Renal cortex interstitium (tissue), 15 donors: ENCODE measurements at places on chromosomes 7 and 10.

DNA sequence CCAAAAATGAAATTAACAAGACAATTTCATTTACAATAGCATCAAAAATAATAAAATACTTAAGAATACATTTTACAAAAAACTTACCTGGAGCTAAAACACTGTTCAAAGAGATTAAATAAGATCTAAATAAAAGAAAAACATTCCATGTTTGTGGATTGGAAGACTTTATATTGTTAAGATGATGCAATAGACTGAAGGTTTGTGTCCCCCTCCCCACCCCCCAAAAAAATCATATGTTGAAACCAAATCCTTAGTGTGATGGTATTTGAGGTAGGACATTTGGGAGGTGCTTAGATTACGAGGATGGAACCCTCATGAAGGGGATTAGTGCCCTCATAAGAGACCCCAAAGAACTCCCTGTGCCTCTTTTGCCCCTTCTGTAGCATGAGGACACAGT is 117.6 kb downstream of the ZNF467 start:
- DNase-seq, result no peak

DNA sequence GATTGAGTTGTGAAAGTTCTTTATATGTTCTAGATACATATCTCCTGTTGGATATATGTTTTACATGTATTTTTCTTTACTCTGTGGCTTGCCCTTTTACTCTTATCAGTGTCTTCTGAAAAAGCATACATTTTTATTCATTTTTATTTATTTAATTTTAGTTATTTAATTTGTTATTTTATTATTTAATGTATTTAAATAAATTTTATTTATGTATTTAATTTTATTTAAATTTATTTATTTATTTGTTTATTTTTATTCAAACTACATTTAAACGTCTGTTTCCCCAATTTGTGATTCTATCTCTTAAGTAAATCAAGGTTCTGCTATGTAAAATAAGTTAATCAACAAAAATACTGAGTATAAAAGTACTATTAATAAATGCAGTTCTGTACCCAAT is 279.1 kb upstream of the AKR1E2 start:
- DNase-seq, result no peak

DNA sequence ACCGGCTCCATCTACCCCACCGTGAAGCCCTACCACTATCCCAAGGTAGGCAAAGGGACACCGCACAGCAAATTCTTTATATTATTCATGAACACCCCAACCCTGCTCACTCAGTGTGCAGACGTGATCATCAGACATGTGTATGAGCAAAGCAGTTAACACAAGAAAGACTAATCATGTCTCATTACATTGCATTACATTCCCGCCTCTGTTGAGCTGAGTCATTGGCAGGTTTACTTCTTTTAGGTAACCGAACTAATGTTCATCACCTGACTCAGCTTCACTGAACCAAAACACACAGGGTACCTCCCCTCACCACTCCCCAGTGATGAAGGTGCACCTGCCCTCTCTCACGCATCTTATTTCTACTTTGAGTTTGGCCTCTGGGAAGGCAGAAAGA is 233.4 kb downstream of the PAXIP1 start:
- no peak for DNase-seq

DNA sequence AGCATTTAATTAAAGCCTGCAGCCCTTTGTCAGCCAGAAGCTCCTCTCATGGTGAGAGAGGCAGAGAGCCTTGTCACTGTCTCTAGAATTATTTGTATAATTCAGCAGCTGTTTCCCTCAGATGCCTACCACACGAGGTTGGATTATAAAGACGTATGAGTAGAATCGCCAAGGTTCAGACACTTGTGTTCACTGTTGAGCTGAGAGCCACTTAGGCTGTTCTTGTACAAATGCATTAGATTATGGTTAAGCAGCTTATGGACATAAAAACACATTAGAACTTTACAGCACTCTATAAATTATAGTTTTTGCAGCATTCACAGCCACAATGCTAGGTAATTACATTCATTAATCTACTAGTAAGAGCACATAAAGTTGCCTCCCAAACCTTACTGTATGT is 282.6 kb downstream of the AUTS2 start:
- no peak for DNase-seq

DNA sequence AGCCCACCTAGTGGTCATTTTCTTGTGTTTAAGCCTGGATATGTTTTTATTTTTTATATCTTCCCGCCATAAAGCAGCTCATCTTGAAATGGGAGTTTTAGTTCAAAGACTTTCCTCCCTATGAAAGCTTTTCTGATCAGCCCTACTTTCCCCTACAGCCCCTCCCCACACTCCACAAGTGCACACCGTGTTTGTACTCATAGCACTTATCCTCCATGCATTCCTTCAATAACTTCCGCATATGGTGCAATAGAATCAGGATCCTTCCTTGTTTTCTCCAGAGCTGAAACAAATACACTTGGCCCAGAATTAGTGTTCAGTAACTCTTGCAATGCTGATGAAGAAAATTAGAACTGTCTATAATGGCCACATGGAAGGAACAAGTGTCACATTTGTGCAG is 235.9 kb downstream of the KCNMA1 start:
- no peak for DNase-seq

DNA sequence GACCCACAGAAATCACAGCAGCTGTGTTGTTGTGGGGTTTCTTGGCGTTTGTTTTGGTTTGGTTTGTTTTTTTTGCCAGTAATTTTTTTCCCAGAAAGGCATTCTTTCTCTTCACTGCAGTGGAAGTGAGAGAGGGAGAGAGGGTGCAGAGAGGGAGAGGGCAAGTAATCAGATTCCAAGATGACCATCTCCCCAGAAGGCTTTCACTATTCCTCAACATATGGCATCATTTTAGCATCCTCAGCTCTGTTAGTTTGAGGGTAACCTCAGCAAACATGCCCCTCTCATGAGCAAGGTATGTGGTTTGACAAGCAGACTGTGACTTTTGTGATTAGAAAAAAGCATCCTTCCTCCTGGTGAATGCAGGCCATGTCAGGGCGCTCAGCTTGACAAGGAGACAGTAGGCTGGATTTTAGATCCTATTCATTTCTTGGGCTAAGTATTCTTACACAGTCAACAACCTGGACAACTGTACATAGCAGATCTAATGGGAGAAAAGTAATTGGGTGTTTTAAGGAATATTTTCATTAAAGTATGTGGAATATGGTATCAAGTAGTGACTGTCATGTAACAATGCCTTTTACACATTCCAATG is 86.3 kb upstream of the PIK3CG start:
- DNase-seq, result no peak

- no peak for DNase-seq
These were observed 14.7 kb downstream of the BTBD16 start for GRCh38 chr10:122285506-122286444.

- no peak for DNase-seq
These were observed 103.0 kb downstream of the ITIH5 start for GRCh38 chr10:7563770-7564169.

DNA sequence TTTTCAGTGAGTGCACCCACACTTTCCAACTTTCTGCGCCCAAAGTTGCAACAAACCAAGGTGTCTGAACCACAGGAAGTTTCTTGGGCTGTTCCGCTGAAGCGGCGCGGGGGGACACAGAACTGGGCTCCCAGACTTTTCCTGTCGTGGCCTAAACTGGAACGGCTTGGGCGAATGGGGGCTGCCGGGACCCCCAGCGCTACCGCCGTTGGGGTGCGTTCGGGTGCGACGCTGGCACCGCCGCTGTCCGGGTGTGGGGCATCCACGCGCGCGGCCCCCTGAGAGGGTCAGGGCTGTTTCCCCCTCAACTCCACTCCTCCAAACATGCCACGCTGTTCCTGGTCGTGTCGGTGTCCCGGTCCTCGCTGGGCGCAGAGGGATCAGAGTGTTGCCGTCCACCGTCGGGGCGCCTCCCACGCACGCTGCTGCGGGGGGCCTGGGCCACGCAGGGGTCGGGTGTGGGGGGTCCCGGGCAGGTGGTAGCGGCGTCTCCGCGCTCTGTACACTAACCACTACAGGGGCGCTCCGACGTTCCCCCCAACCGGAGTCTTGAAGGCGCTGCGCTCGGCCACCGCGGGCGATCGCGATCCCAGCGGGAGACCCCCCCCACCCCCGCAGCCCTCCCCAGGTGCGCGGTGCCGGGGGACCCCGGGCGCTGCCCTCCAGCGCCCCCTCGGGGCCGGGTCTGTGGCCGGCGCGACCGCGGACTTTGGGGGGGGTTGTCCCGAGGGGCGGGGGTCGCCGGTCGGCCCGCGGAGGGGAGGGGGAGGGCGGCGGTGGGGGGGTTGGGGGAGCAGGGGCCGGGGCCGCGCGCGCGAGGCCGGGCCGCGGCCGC is 2.2 kb upstream of the CUX1 start:
- DNase-seq, result no peak

GRCh38 chr7:108138911-108139310 is 8.8 kb upstream of the LAMB4 start:
- no peak for DNase-seq

DNA sequence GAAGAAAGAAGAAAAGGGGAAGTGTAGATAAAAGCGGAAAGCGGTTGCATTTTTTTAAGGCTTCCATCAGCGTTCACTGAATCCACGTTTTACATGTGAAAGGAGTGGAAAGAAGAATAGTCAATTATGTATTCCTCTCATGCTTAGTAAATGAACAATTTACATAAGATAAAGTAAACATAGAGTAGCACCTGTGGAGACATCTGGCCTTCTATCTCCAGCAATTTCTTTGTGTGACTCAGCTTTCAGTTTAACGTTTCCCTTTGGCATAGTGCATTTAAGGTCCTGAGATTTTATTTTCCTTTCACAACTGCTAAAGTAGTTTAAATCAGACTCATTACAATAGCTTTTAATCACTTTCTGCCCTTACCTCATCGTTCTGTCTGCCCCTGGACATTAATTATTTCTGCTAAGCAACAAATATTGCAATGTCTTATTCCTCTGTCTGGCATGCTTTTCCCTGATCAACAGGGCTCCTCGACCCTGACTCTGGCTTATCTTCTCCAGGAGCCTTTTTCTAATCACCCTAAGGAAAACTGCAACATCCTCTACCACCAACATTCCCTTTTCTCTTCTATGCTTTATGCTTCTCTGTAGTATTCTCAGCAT is 383.5 kb upstream of the VWC2 start:
- no peak for DNase-seq

DNA sequence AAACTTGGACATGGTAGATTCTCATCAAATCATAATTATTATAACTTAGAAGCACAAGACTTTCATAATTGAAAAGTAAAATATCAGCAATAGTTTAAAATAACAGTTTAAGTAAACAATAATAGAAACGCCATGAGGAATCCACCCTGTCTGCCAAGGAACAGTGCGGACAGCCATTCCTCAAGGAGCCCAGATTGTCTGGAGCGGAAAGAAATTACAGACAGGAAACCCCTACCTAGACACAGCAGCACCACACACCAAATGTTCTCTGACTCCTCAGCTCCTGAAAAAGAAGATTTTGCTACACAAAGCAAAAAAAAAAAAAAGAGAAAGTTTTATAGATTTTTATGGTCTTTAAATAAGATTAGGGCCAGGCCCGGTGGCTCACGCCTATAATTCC is 21.5 kb upstream of the SEC61G start:
- no peak for DNase-seq

DNA sequence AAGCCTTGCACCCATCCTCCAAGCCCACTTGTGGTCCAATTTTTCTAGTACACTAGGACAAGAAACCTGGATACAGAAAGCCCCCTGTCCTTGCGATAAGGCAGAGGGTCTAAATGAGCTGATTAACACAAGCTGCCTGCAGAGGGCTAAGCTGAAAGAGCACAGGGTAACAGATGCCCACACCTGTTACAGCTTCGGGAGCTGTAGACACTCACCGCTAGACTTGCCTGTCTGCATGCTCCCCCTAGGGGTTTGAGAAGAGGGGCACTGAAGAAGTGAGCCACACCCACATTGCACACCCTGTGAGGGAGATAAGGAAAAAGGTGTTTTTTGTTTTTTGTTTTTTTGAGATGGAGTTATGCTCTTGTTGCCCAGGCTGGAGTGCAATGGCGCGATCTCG is 386.5 kb upstream of the AUTS2 start:
- peak; percentile 23 for DNase-seq

- no peak for DNase-seq
These were observed 298.3 kb downstream of the TNS3 start for GRCh38 chr7:47283497-47284131.

GRCh38 chr7:80218723-80219122 is 84.1 kb downstream of the GNAI1 start:
- DNase-seq, result no peak

- DNase-seq, result peak; percentile 85
These were observed at the start of gene VKORC1L1 for GRCh38 chr7:65872776-65873581. VKORC1L1 (plus strand) TSS chr7:65873074; CDS start chr7:65873372, 298 bp downstream.

DNA sequence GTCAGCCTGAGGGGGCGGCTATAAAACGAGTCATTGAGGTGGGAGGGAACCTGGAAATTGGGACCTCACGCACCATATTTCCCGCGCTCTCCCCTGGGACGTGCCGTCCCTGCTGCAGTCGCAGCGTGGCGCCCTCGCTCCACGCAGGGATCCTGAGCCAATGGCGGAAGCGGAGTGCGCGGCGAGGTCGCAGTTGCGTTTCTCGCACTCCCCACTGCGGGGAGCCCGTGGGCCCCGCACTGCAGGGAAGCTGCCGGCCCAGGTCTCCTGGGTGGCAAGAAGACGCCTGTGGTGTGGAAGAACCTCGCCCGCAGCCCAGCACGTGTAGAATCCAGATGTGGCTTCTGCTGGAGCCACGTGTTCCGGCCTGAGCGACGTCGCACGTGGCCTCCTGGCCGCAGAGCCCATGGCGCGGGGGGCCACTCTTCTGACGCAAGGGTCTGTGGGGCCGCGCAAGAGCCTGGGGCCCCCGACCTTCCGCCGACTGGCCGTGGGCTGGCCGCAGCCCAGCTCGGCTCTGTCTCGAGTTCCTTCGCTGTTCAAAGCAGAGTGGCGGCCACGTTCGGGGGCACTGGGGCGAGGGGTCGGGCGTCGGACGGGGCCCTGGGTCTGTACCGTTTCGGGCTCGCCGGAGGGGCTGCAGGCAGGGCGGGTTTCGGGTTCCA is 26.4 kb downstream of the HIF1AN start:
- peak; percentile 73 for DNase-seq

DNA sequence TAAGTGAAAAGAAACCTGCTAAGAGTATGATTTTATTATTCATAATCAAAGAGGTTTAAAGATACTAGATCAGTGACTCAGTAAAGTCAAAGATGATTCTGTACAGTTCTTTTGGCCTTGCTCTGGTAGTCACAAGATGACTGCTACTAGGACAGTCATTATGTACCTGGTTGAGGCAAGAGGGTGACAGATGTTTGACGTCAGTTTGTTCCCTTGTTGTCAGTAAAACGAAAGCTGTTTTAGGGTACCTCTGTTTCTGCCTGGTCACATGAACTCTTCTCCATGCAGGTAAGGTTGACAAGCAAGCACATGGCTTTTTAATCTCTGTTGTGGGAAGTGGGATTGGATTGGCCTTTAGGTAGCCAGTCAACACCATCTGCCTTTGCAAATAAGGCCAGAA is 308.0 kb downstream of the EXOC4 start:
- DNase-seq, result no peak

DNA sequence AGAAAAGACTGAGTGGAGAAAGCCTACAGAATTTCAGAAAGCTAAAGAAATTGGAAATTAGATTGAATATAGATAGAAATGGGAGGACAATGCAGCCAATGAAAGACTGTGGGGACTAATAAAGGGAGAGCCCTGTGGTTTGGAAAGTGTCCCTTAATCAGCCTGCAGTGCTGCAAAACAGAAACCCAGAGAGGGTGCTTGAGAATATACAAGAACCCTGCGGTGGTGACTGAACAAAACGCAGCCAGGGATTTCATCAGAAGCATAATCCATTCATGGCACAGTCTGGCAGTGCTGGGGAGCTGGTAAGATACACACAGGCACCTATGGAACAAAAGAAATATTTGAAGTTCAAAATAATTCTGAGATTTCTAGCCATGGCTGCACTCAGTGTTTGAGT is 19.1 kb downstream of the CEP41 start:
- DNase-seq, result no peak
